Adrenal gland (tissue), 19 donors: ENCODE measurements at places on chromosomes 5 and 9. TPM values are rescaled to one million over a fixed set of nuclear protein-coding genes. Genes with fewer than 3 reads are reported as not detected.

GRCh38 chr9:3137347-3137695 is 293.4 kb upstream of the PUM3 start:
- H3K4me1 ChIP-seq, result no peaks in the 10 kb centered on the region
- H3K4me3 ChIP-seq, result no peak overlapping the region
- H3K27ac ChIP-seq, result no peak overlapping the region
- no peaks in the 10 kb centered on the region for H3K27me3 ChIP-seq
- DNase-seq, result no peak

- no peak overlapping the region for H3K27ac ChIP-seq
- H3K27me3 ChIP-seq, result no peaks in the 10 kb centered on the region
- H3K36me3 ChIP-seq, result no peaks in the 10 kb centered on the region
- no peak for DNase-seq
Observed at GRCh38 chr9:107542411-107543157, 53.0 kb upstream of the KLF4 start.

DNA sequence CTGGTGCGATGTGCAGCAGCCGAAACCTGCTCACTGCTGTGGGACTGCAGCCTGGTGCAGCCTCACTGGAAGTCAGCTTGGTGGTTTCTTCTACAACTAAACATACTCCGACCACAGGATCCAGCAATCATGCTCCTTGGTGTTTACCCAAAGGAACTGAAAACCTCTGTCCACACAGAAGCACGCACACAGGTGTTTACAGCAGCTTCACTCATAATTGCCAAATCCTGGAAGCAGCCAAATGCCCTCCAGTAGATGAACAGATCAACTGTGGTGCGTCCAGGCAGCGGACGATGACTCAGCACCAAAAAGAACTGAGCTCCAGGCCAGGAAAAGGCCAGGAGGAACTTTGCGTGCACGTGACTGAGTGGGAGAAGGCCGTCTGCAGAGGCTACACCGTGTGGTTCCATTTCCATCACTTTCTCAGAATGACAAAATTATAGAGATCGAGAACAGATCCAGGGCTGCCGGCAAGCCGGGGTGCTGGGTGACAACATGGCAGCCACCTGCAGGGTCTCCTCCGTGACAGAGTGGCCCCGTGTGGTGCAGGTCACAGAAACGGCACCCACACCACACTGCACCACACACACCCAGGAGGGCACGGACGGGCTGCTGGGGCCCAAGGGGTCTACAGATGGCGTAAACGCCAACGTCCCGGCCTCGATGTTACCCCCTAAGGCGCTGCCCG is 23.1 kb upstream of the NSMF start:
- no peak overlapping the region for H3K27ac ChIP-seq
- H3K36me3 ChIP-seq, result no peaks in the 10 kb centered on the region
- H3K27me3 ChIP-seq, result no peaks in the 10 kb centered on the region
- H3K4me1 ChIP-seq, result peaks cover 16% of the 10 kb centered on the region

- H3K36me3 ChIP-seq, result no peaks in the 10 kb centered on the region
- H3K4me3 ChIP-seq, result peak overlapping the region; percentile 66
- no peaks in the 10 kb centered on the region for H3K27me3 ChIP-seq
Observed at GRCh38 chr5:132228241-132229035, 785 bp upstream of the P4HA2 start.

DNA sequence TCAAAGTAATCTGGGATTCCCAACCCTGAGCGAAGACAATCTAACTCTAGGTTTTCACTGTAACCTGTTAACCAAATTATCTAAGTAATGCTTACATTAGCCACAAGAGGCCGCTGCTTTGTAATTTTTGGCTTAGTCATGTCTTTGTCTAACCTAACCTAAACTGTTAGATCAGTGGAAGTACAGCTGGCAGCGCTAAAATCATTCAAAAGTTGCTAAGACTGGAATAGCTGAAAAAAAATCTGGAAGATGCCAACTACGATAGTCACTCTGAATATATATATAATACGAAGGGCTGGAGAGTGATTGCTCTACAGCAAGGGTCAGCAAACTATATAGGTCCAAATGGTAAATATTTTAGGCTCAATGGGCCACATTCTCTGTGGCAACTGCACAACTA is 60.2 kb downstream of the FBXO38 start:
- H3K36me3 ChIP-seq, result peaks cover 35% of the 10 kb centered on the region
- no peak overlapping the region for H3K27ac ChIP-seq
- H3K4me1 ChIP-seq, result no peaks in the 10 kb centered on the region
- no peak overlapping the region for H3K4me3 ChIP-seq
- no peaks in the 10 kb centered on the region for H3K27me3 ChIP-seq

DNA sequence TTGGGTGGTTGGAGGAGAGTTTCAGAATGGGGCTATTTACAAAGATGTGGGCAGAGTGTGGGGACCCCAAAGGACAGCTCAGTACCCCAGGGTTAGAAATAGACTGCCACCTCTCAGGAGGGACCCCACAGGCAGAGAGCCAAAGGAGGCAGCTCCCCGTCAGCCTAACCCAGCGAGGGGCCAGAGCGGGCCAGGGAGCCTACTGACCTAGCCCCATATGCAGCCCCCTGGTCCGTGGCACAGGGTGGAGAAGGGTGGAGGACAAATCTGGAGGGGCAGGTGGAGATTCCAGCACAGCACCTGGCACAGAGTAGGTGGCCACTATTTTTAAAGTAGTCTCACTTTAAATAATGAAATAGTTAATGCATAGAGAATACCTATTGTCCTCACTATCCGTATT is 67.2 kb upstream of the ANGPTL2 start:
- no peak overlapping the region for H3K4me3 ChIP-seq
- peaks cover 17% of the 10 kb centered on the region for H3K4me1 ChIP-seq
- H3K27ac ChIP-seq, result no peak overlapping the region
- DNase-seq, result no peak
- no peaks in the 10 kb centered on the region for H3K27me3 ChIP-seq
- H3K36me3 ChIP-seq, result no peaks in the 10 kb centered on the region

DNA sequence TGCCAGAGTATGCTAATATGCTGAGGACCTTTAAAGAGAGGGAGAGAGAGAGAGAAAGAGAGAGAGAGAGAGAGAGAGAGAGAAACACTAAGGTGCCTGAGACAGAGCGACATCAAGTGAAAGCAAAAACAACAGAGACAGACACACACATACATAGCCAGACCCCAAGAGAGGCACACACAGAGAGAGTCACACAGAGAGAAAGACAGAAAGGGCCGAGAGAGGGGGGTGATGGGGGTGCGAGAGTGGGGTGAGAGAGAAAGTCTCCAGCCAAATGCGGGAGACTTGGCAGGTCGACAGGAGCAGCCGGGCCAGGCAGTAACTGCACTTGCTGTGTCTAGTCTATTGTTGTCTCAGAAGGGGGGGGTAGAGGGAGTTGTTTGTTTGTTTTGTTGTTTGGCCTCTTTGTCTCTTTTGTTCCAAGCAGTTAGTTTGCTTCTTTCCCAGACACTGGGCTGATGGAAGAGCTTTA is 30.1 kb upstream of the NFIB start:
- peaks cover 52% of the 10 kb centered on the region for H3K27me3 ChIP-seq
- no peak overlapping the region for H3K4me3 ChIP-seq
- no peak overlapping the region for H3K27ac ChIP-seq
- no peaks in the 10 kb centered on the region for H3K4me1 ChIP-seq
- no peak for DNase-seq
- no peaks in the 10 kb centered on the region for H3K36me3 ChIP-seq

GRCh38 chr5:122183788-122184170 is 54.4 kb downstream of the ZNF474 start:
- H3K27ac ChIP-seq, result no peak overlapping the region
- H3K27me3 ChIP-seq, result no peaks in the 10 kb centered on the region
- H3K4me1 ChIP-seq, result no peaks in the 10 kb centered on the region
- H3K36me3 ChIP-seq, result no peaks in the 10 kb centered on the region

- DNase-seq, result no peak
- H3K27me3 ChIP-seq, result no peaks in the 10 kb centered on the region
- H3K27ac ChIP-seq, result no peak overlapping the region
- H3K36me3 ChIP-seq, result no peaks in the 10 kb centered on the region
- peaks cover 5% of the 10 kb centered on the region for H3K4me1 ChIP-seq
Observed at GRCh38 chr9:132937463-132937901, 6.9 kb downstream of the TSC1 start.

GRCh38 chr9:124251204-124251603 is 6.5 kb upstream of the NEK6 start:
- DNase-seq, result no peak
- no peaks in the 10 kb centered on the region for H3K4me1 ChIP-seq
- H3K4me3 ChIP-seq, result no peak overlapping the region
- no peaks in the 10 kb centered on the region for H3K36me3 ChIP-seq

- DNase-seq, result no peak
- no peak overlapping the region for H3K4me3 ChIP-seq
- H3K4me1 ChIP-seq, result peaks cover 4% of the 10 kb centered on the region
- no peaks in the 10 kb centered on the region for H3K36me3 ChIP-seq
- H3K27ac ChIP-seq, result no peak overlapping the region
Observed at GRCh38 chr5:141651728-141652105, 499 bp upstream of the FCHSD1 start.

GRCh38 chr5:56900858-56901578 is 8.4 kb upstream of the SETD9 start:
- no peak overlapping the region for H3K4me3 ChIP-seq
- H3K27me3 ChIP-seq, result no peaks in the 10 kb centered on the region
- H3K36me3 ChIP-seq, result no peaks in the 10 kb centered on the region
- H3K4me1 ChIP-seq, result no peaks in the 10 kb centered on the region

DNA sequence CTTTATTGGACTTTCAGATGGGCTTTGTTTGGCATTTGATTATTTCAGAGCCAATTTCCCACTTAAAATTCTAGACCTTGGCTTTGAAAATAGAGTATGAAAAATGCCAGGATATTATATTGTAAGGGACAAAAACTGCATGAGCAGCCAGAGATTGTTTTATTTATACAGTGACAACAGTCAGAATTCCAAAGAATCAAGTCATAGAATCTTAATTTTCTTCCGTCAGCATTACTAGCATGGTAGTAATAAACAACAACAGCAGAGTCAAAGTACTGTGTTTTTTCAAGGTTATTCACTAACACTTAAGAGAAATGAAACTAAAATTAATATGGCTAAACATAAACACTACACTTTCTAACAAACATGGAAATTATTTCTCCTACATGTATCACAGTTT is 52.2 kb downstream of the MLLT3 start:
- no peak for DNase-seq
- H3K4me3 ChIP-seq, result no peak overlapping the region
- peaks cover 4% of the 10 kb centered on the region for H3K4me1 ChIP-seq
- H3K36me3 ChIP-seq, result no peaks in the 10 kb centered on the region
- H3K27me3 ChIP-seq, result no peaks in the 10 kb centered on the region

DNA sequence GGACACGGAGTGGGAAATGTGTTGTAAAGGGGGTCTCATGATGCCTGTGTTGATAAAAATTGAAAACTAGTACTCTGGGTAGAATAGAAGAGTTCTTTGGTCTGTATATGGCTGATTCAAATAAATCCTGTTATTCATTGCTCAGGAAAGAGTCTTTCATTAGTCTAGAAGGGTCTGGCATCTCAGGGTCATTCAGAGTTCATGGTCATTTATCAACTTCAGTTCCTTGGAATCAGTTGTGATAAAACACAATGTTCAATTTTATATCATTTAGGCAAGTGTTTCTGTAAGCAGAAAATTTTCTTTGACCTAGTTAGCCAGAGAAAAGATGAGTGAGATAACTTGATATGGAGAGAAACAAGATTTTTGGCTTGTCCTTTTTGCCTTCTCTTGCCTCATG is 36.3 kb downstream of the SPATA31D1 start:
- no peak for DNase-seq
- H3K4me1 ChIP-seq, result peaks cover 9% of the 10 kb centered on the region
- H3K36me3 ChIP-seq, result no peaks in the 10 kb centered on the region
- H3K4me3 ChIP-seq, result no peak overlapping the region

- peaks cover 8% of the 10 kb centered on the region for H3K27me3 ChIP-seq
- no peak overlapping the region for H3K27ac ChIP-seq
- no peaks in the 10 kb centered on the region for H3K4me1 ChIP-seq
Observed at GRCh38 chr5:154999865-155000264, 13.7 kb upstream of the KIF4B start.

GRCh38 chr9:84600739-84601138 is 68.8 kb upstream of the NTRK2 start:
- no peaks in the 10 kb centered on the region for H3K27me3 ChIP-seq
- H3K27ac ChIP-seq, result no peak overlapping the region
- H3K36me3 ChIP-seq, result no peaks in the 10 kb centered on the region
- H3K4me1 ChIP-seq, result no peaks in the 10 kb centered on the region
- no peak overlapping the region for H3K4me3 ChIP-seq

GRCh38 chr9:118734696-118735095 is 634.5 kb downstream of the BRINP1 start:
- H3K27me3 ChIP-seq, result no peaks in the 10 kb centered on the region
- no peak for DNase-seq
- H3K4me1 ChIP-seq, result no peaks in the 10 kb centered on the region
- H3K4me3 ChIP-seq, result no peak overlapping the region
- H3K36me3 ChIP-seq, result no peaks in the 10 kb centered on the region
- H3K27ac ChIP-seq, result no peak overlapping the region

DNA sequence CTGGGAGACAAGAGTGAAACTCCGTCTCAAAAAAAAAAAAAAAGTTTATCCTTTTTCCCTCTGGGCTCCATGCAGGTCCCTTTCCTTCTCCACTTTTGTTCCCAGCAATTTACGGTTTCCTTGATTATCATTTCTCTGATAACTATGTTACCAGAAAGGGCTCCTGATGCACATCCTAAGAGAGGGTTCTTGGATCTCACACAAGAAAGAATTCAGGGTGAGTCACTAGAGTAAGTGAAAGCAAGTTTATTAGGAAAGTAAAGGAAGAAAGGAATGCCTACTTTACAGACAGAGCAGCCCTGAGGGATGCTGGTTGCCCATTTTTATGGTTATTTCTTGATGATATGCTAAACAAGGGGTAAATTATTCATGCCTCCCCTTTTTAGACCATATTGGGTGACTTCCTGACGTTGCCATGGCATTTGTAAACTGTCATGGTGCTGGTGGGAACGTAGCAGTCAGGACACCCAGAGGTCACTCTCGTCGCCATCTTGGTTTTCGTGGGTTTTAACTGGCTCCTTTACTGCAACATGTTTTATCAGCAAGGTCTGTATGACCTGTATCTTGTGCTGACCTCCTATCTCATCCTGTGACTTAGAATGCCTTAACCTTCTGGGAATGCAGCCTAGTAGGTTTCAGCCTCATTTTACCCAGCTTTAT is 13.5 kb upstream of the MELK start:
- DNase-seq, result no peak
- no peaks in the 10 kb centered on the region for H3K4me1 ChIP-seq
- H3K4me3 ChIP-seq, result no peak overlapping the region

DNA sequence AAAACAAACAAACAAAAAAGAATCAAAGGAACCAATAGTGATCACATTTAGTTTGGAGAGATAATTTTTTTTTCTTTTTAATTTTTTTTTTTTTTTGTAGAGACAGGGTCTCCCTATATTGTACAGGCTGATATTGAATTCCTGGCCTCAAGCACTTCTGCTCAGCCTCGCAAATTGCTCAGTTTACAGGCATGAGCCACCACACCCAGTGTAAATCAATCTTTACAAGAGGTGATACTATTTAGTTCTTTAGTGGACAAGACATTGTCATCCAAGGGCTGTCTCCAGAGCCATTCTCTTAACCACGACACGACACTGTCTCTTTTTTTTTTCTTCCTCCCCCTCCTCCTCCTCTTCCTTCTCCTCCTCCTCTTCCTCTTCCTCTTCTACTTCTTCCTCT is 29.6 kb downstream of the ERAP2 start:
- no peaks in the 10 kb centered on the region for H3K4me1 ChIP-seq
- H3K36me3 ChIP-seq, result no peaks in the 10 kb centered on the region
- H3K27me3 ChIP-seq, result no peaks in the 10 kb centered on the region
- H3K27ac ChIP-seq, result no peak overlapping the region

Gene ZNF618
- total RNA-seq, result 12.4 TPM

Gene ADAMTS16
- total RNA-seq, result 0.31 TPM

Gene UNC13B
- 38.0 TPM for total RNA-seq

Gene CTNND2
- 1.3 TPM for total RNA-seq

Gene LHX3
- total RNA-seq, result not detected

Gene SLCO6A1
- total RNA-seq, result not detected

Gene IL4
- total RNA-seq, result not detected

Gene HRCT1
- 1.7 TPM for total RNA-seq

Gene OR1L4
- not detected for total RNA-seq

Gene INSL4
- not detected for total RNA-seq

Gene OR1Q1
- total RNA-seq, result not detected

Gene DEPDC1B
- 0.61 TPM for total RNA-seq

Gene CD274
- 3.2 TPM for total RNA-seq

Gene ANKRD34B
- total RNA-seq, result not detected

Gene FAM221B
- total RNA-seq, result not detected
